ENCODE measurements at places on chromosomes 4 and X.

- DNase-seq, result no peak
Observed at GRCh38 chr4:118213101-118213500, 139.7 kb downstream of the PRSS12 start.

DNA sequence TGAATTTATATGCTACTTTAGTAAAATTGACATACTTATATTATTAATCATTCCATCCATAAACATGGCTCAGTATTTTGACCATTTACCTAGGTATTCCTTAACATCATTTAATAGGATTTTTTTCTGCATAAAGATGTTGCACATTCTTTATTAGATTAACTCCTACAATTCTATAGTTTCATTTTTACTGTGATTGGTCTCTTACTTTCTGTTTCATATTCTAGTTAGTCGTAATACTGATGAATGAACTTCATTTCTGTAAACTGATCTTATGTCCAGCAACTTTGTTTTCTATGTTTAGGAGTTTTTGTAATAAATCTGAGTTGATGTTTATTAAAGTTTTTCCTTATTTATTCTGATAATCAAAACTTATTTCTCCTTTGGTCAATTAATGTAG lies 278.2 kb upstream of the CXXC4 start:
- DNase-seq, result no peak

DNA sequence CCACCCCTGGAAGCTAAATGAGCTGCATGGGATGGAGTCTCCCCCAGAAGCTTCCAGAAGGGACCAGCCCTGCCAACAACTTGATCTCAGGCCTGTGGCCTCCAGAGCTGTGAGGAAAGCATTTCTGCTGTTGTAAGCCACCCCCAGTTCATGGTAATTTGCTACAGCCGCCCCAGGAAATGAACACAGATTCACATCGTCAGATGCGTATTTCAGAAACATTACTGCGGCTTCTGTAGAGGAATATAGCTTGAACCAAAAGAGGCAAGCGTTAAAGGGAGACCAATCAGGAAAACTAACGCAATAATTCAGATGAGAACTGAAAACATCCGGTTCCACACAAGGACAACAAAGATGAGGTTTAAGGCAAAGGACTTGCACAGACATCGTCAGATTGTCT lies 128.4 kb upstream of the TBL1X start:
- no peak for DNase-seq

DNA sequence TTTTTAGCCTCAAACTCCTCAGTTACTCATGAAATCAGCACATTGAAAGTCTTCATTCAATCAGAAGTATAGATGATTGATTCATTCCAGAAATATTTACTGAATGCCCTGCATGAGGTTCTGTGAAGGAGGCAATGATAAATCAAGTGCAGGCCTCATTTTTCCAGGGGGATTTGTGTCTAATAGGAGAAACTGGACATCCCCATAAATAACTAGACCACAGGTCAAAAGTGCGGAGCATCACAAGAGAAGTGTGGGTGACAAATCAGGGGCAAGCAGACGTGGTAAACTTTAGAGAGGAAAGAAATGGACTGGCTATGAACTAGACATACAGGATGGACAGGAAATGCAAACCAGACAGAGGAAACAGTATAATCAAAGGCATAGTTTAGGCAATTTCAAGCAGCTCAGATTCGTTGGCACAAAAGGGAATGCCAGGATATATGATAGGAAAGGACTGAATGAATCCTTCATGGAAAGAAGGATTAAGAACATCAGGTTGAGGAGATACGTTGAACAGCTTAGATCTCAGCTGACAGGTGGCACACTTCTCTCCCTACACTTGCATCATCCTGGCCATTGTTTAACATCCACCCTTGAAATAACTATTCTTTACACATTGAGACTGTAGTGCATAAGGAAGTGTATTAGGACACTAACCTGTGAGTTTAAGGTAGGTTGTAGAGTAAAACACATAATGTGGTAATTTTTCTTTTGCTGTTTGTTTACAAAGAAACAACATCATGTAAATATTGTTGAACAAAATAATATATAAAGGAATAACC lies 69.6 kb upstream of the RASGEF1B start:
- DNase-seq, result no peak

DNA sequence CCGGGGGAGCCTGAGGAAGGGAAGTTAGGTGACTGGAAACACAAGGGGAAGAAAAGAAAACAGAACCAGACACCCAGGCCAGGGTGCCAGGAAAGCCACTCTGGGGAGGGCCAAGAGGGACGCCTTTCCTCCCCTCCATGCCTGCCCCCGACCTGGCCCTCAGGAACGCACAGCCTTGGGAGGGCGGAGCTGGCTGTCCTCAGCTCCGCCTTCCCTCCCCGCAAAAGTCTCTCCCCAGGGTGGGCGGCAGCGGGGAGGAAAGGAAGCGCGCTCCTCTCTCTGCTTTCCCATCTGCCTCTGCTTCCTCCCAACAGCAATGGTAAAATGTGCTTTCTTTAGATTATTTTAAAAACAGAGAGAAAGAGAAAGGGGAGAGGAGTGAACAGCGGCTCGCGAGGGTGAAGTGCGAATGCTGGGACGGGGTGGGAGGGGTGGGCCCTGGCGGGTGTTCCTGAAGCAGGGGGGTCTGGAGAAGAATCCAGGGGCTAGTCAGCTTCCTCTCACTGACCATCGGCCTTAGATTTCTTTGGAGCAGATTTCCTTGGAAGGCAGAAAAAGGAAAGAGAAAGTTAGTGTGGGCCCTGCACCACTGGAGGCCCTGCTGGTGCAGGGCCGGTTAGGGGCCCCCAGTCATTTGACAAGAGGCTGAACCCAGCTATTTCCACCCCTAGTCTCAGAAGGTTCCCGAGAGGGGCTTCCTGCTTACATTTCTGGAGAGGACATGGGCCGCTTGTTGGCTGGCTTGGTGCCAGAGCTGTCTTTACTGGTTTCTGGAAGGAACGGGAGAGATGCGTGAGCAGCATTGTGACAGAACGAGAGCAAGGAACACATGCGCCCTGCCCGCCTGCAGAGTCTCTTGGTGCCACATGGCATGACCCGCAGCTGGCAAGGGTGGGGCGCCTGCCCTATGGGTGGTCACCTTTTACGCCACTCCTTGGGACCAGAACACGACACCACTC lies 4.7 kb upstream of the RENBP start:
- no peak for DNase-seq

- DNase-seq, result peak; percentile 2
Observed at GRCh38 chr4:137861682-137862081, 329.4 kb upstream of the PCDH18 start.

DNA sequence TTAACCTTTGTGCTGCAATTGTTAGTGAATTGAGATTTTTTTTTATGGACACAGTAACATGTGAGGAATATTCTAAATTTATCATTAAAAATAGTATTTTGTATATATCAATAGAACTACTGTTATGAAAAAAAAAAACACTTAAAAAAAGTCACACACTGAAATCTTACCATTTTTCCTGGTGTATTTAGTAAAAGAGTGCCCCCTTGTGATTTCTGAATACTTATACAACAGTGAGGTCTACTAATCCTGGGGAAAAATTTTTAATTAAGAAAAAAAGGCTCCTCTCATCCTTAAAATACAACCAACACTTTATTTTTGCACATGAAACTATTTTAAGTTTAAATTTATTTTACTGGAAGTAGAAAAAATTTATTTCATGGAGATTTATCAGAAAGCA lies 56.4 kb upstream of the SPOCK3 start:
- DNase-seq, result peak; percentile 47

GRCh38 chr4:98996056-98996764 lies 689 bp downstream of the METAP1 start:
- DNase-seq, result no peak

DNA sequence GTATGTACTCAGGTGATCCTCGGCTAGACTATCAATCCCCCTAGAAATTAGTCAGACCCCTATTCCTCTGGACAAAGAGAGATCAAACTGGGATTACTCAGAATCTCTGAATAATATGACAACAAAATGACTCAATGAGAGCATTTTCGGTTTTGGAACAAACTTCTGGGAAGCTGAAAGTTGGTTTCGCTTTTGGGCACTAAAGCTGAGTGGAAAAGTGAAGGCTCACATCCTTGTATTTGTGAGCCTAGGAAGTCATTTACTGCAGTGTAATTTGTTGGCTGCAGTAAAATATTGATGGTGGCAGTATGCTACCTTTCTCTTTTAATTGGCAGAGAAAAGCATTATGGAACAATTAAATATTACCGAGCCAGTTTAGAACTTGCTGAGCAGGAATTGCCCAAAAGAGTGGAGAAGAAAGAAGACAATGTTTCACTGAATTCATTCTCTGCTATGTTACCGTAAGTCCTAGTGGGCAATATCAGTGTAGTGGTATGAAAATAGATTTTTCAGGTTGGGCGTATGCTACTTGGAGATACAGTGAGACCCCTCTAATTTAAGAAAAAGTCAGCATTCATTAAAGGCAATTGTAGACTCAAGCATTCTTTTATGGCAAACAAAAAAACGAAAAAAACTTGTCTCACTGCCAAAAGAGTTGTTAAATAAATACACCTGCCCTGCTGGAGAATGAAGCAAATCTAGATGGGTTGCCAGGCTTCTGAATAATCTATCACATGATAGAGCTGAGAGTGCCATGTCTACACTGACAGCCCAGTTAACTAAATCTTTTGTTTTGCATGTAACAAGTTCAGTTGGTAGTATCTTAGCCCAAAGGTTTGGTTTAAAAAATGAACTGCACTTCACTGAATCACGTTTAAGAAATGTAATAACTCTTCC lies 69.6 kb downstream of the AGTR2 start:
- no peak for DNase-seq

GRCh38 chrX:21004835-21005234 lies 369.4 kb upstream of the CNKSR2 start:
- no peak for DNase-seq

DNA sequence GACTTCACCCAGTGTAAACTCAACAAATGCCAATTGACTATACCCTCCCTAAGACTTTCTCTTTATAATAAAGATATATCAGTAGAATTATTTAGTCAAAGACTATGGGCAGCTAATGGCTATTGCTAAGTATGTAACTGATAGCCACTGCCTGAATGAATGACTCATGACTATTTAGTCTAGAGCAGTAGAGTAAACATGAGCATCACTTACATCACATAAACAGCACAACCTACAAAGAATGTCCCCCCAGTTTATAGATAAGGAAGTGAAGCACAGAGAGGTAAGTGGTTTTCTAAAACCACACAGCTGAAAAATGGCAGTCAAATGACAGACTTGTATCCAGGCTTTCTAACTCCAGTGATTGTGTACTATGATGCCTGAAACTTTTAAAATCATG lies 507.0 kb downstream of the PPARGC1A start:
- DNase-seq, result no peak

DNA sequence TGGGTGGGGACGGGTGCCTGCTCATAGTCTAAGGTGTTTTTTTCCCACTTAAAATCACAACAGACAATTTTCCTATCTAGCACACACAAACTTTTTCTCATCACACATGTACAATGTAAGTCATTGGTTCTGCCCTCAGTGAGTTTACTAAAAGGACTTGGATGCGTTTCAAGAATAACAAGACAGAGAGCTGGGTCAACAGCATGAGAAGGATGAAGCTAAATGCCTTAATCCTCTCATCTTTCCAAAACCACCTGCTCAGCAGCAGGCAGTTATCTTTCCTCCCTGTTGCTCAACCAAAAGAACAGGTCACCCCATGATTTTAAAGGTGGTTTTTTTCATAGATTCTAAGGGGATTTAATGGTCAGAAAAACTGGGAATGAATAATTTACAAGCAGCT lies 40.1 kb downstream of the OFD1 start:
- DNase-seq, result no peak

DNA sequence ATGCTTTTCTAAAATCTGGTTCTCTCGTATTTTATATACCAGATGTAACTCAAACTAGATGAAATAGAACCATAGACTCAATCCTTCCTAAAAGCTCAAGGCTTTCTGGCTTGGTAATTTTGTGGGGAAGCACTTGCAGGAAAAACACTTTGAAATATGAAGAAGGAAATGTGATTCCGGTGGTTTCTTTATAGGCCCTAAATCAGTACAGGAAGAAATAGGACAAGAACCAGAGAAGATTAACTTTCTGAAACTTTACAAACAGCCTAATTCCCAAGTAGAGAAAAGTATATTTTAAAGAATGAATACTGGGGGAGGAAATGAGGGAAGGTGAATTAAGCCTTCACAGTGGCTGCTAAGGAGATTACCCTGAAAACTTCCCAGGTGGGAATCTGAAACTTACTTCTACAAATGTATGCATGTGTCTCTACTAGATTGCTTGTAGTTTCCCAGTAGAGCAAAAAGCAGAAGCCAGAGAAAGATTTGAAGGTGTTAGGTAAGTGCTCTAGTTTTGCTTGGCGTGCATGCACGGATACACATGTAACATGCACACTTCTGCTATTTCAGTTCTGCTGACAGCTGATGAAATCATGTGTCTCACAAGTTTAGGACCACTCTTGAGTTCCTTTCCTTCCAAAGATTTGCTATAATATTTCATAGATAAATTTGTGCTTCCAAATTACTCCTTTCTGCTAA lies 92.1 kb downstream of the AFF1 start:
- peak; percentile 71 for DNase-seq

DNA sequence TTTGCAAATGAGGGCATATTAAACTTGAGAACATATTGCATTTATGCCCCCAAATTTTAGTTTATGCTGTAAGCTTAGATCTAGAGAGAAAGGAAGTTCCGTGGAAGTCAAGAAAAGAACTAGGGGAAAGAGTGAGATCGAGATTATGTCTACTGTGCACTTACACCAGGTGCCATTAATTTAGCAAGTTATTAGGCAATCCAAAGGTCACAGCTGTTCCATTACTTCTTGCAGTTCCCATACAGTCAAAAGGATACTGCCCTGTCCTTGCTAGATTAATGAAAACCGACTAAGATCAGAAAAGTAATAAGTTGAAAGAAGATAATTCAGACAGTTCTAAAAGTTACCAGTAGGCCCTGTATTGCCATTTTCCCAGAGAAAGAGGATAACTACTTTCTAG lies 49.3 kb upstream of the SLC7A11 start:
- no peak for DNase-seq

- no peak for DNase-seq
Observed at GRCh38 chrX:112359906-112360305, 277.3 kb upstream of the TRPC5 start.

DNA sequence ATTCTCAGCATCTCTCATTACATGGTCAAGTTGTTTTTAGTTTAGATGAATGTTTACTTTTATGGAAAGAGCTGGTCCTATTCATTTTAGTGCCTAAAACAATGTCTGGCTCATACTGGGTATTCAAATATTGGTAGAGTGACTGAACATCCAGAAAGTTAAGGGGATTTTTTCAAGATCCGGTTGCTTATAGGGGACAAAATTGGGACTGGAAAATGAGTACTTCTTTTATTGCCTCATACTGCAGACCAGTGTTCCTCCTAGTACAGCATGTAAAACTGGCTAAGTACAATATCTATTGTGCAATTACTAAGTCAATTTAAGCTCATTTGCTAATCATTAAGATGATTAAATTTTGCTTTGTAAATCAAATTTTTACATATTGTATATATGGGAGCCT lies 13.9 kb downstream of the RP2 start:
- DNase-seq, result peak; percentile 64

- no peak for DNase-seq
Observed at GRCh38 chr4:138592796-138593195, 350.6 kb upstream of the SLC7A11 start.

All from inflammatory macrophage treated with lipopolysaccharide for 1 hour (primary cell).